ENCODE measurements at places on chromosomes 12 and 14.

- peak; percentile 87 for DNase-seq
These were observed 100.7 kb downstream of the C2CD5 start for GRCh38 chr12:22443379-22444316.

DNA sequence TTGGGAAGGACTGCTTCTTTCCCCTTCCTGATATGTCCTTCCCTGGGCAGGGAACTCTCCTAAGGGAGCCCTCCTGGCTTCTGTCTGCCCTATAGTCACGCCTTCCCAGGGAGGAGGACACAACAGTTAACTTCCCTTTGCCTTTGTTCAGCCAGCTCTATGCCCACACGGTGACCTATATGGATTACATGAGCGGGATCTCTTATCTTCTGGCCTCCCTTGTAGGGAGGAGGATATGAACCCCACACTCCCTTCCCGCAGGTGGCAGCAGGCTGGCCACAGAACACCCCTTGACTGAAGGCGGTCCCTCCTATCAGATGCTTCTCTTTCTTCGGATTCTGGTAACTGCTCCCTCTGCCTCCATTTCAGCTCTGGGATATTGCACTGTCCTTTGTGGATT, 135.6 kb upstream of the MAX start:
- peak; percentile 27 for DNase-seq

DNA sequence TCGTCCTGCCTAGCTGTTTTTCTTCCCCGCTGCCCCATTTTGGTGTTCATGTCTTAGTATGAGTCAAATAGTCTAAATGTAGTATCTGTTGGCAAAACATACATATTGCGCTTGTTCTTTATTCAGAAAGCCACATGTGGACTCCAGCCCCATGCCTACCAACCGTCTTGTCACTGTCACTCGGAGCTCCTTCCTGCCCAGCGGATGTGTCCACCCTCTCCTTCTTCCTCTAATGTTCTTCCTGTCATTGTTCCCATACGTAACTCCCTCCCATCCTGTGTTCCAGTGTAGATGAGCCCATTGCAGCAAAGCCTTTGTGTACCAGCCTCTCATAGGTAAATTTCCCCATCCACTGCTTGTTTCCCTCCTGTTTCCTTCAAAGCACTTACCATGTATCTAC, 120.5 kb downstream of the TMX1 start:
- DNase-seq = no peak

- no peak for DNase-seq
These were observed 18.5 kb downstream of the TESC start for GRCh38 chr12:117080661-117081144.

DNA sequence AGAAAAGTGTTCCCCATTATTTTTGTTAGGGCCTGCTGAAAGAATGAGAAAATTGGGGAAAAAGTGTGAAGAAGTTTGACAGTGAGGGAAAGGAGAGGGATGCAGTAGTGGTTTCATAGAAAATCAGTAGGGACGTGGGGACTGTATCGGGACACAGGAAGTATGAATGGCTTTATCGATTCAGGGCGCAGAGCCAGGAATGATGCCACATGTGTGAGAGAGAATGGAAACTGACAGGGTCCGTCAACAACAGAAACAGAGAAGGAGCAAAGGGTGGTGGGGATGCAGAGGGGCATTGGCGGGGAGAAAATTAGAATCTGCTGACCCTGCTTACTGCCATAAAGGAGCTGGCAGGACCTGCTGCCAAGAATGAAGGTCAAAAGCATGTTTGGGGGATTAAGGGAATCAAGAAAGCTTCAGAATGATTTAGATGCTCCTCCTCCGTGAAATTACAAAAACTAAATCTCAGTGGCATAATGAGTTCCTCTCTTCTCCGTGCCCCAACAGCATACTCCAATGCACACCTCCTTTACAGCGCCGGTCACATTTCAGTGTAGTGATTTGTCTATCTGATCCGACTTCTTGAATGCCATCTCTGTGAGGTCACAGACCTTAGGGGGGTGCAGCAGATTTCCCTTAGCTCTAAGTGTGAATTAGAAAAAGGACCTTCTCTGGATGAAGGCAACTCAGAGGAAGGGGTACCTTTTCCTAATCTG, 92.6 kb downstream of the EMP1 start:
- peak; percentile 17 for DNase-seq

- no peak for DNase-seq
These were observed 221.3 kb downstream of the PIK3C2G start for GRCh38 chr12:18482601-18483120.

- DNase-seq = peak; percentile 46
These were observed 14.8 kb upstream of the CALM1 start for GRCh38 chr14:90381999-90382451.

DNA sequence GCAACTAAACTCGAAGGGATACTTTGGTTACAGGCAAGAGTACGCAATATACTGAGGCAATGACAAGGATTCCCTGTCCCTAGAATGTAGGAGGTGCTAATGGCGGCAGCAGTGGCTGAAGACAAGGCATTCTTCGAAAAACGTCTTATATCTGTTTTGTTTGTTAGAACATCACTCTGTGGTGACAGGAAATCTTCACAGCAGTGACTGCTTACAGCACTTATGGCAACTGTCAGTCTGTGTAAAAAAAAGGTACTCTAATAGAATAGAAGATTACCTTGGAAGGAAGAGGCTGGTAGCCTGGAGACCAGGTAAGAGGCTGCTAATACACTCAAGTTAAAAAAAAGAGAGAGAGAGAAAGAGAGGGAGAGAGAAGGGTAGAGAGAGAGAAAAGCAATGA, 131.7 kb downstream of the ST8SIA1 start:
- DNase-seq = no peak

- DNase-seq = peak; percentile 84
These were observed 794 bp downstream of the RCOR1 start for GRCh38 chr14:102593061-102593824.

DNA sequence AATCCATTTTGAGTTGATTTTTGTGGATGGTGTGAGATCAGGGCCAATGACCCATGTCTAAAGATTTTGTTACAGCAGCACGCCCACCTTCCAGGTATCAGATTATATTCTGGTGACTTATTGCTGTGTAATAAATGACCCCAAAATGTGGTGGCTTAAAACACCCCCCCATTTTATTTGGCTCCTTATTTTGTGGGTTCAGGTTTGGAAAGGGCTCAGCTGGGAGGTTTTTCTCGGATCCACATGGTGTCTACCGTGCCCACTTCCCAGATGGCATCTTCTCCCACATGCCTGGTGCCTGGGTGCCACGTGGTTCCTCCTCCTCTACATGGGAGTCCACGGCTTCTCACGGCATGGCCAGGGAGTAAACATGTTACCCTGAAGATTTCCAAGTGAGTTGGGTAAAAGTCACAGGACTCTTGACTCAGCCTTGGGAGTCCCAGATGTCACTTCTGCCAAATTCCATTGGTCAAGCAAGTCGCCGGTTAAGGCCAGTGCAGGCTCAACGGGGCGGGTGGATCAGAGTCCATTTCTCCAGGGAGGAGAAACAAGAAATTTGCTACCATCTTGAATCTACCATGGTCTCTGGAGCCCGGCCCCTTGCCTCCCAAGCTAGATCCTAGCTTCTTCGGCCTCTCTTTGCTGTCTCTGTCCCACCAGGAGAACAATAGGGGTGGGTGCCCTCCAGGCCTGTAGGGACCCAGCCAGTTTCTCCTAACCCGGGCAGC, 214.3 kb downstream of the KIF26A start:
- DNase-seq = no peak

GRCh38 chr14:50920482-50921230, 23.6 kb downstream of the PYGL start:
- DNase-seq = peak; percentile 83

DNA sequence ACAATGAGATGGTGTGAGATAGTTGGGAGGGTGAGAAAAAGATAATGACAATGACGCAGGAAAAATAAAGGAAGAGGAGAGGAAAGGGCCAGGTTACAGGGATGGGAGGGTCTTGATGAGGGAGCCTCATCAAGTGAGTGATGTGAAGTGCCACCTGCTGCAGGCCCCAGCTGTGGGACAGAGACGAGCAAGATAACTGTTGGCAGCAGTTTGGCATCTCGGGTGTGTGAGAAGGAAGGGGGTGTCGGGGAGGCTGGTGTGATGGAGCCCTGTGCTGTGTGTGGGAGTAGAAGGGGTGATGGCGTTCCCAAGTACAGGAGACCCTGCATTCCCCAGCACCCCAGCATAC, 11.4 kb upstream of the TAC3 start:
- no peak for DNase-seq

DNA sequence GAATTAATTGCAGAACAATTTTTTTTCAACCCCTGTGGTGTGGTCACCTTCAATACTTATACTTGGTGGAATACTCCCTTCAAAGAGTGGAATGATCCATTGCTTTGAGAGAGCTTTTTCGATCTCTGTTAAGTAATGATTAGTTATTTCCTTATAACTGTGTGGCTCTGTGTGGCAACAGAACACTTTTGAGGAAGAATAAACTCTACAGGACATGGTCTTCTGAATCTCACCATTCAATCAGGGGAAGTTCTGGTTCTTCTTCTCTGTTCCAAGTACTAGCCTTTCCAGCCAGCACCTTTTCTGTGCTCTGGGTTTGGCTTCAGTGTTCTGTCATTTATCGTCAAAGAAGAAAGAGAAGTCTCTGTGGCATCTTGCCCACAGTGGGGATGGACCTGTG, 369.2 kb downstream of the ZFP36L1 start:
- DNase-seq = no peak

- DNase-seq = peak; percentile 22
These were observed 7.3 kb downstream of the HELB start for GRCh38 chr12:66309606-66310005.

DNA sequence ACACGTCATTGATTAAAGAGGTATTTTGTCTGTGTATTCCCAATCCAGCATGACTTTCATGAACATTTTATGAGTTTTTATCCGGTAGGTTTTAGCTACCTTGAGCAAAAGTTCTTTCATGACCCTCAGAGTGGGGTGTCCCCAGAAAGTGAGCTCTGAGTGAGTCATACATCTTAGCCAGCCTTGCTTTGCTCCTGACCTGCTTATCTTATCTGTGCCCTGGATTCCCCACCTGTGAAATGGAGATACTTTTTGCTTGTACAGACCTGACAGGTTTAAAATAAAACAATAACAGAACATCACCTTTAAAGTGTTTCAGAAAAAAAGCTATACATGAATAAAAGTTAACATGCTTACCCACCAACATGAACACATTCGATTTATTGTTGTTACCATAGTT, 202.8 kb upstream of the SOX5 start:
- DNase-seq = no peak

GRCh38 chr12:41521872-41522379, 333.8 kb downstream of the PDZRN4 start:
- peak; percentile 82 for DNase-seq

GRCh38 chr14:47257013-47257412, 418.4 kb downstream of the MDGA2 start:
- DNase-seq = no peak

DNA sequence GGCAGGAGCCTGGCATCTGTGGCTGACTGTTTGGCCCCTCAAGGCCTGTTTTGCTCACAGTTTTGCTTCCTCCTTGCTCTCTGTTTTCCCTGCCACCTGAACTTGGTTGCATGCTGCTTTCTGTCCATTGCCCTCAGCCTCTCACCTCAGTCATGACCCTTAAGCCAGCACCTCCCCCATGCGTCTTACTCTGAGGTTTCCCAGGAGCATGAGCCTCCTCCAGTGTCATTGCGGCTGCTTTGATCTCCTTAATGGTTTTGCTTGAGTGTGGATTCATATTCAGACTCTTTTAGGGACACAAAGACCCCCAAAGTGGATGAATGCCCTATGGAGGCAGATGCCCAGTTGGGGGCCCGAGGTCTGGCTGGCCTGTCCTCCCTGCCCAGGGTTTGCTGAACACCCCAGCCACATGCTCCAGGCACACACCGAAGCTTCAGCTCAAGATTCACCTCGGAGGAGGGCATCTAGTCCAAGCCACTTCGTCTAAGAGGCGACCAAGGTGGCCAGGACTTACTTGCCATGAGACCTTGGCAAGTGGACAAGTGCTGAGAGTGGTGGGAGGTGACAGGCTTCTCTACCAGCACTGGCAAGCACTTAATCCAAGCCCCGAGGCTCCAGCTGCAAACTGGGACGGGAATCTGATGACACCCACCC, 95.4 kb upstream of the DIO3 start:
- no peak for DNase-seq

- DNase-seq = peak; percentile 19
These were observed 84.1 kb downstream of the BCAT1 start for GRCh38 chr12:24864796-24865125.

- peak; percentile 6 for DNase-seq
These were observed 119.5 kb downstream of the PAH start for GRCh38 chr12:102797528-102797927.

- DNase-seq = no peak
These were observed 1.4 kb downstream of the RNASE13 start for GRCh38 chr14:21033133-21033698.

- DNase-seq = no peak
These were observed 24.8 kb upstream of the TMEM106C start for GRCh38 chr12:47938594-47938993.

DNA sequence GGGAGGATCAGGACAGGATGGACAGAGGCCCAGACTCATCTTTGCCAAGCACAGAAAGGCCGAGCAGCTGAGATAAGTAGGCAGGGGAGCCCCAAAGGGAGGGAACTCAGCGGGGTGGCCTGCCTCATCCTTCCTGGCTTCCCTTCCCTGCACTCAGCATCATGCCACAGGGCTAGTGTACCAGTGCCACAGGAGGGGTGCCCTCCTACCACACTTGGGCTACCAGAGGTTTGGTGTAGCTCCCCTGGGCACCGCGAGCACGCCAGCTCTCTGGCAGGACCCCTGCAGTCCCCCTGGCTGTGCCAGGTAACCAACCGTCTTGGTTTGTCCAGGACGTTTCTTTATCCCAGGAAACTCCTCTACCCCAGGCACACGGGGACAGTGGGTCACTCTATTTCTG, 123.5 kb downstream of the ESRRB start:
- no peak for DNase-seq

DNA sequence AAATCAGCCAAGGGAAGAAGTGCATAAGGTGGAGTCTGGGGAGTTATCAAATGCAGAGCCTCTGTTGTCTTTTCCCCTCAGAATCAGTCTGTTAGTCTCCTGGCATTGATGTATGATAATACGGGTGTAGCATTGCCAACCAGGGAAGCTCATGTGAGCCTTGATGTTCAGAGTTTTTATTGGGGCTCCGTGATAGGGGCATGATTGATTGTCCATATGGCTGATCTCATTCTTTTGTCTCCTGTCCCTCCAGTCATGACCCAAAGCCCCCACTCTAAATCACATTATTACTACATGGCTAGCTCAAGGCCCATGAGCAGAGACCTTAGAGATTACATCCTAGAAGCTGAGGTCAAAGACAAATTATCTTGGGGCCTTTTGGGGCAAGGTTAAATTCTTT, 140.9 kb downstream of the NUBPL start:
- DNase-seq = no peak

GRCh38 chr12:103456006-103456405, 39.8 kb downstream of the C12orf42 start:
- DNase-seq = no peak

- no peak for DNase-seq
These were observed 3.5 kb downstream of the KICS2 start for GRCh38 chr12:64218597-64218996.

GRCh38 chr14:61334197-61334701, 12.9 kb downstream of the PRKCH start:
- DNase-seq = no peak

DNA sequence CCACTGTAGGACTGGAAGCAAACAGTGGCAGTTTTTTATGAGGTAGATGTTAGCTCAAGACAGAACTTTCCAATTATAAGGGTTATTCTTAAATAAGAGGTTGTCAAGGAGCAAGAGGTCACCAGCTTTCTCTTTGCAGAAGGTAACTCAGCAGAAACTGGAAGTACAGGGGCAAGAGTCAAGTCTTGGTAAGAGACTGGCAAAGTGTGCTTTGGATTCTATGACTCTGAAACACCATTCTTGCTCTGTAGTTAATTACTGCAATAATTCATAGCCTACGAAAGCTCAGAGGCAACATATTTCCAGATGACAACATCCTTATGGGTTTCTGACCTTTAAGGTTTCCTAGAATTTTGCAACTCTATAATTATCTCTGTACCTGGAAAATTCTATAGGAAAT, 51.3 kb downstream of the RMST start:
- no peak for DNase-seq

Measured in GM23248 (cell line).